ENCODE measurements at places on chromosomes 4 and X.

GRCh38 chrX:1601768-1602085 is 10.3 kb downstream of the AKAP17A start:
- DNase-seq = no peak

DNA sequence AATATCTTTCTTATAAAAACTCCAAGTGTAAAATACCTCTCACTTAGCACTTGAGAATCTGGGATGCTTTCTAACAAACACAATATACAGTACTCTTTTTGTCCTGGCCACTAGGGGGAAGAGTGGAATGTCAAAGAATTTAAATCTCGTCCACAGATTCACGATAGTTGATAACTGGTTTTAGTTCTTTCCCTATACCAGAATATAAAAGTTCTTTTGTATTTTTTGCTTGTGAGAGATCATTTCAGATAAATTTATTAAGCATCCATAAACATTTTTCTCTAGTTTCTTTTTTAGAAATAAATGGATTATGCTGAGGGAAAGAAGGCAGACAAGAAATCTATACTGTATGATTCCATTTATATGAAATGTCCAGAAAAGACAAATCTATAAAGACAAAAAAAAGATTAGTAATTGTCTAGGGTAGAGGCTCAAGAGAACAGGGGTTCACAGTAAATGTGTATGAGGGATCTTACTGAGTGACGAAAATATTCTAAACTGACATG is 50.4 kb downstream of the MGARP start:
- DNase-seq = no peak

- no peak for DNase-seq
Measured at GRCh38 chrX:13661735-13662288, 8.9 kb downstream of the TCEANC start.

- no peak for DNase-seq
Measured at GRCh38 chr4:8759987-8760386, 111.7 kb downstream of the HMX1 start.

GRCh38 chr4:80049813-80050534 is 23.1 kb downstream of the ANTXR2 start:
- DNase-seq = no peak

DNA sequence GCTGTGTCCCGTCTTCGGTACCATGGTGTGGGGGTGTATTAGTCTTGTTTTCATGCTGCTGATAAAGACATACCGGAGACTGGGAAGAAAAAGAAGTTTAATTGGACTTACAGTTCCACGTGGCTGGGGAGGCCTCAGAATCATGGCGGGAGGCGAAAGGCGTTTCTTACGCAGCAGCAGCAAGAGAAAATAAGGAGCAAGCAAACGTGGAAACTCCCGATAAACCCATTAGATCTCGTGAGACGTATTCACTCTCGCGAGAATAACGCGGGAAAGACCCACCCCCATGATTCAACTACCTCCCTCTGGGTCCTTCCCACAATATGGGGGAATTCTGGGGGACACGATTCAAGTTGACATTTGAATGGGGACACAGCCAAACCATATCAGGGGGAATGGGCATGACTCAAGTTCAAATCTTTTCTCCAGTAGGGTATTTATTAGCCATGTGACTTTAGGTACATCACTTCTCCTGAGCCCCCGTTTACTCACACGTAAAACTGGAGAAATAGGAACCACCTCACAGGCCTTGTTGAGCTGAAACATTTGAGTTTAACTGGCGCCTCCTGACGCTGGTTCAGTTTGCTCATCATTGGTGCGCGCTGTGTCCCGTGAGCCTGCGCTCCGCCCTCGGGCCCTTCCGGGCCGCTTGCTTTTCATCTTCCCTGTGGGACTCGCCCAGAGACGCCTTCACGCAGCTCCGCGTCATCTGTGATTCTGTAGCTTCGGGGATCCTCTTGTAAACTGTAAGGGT is 35.5 kb upstream of the FAT1 start:
- no peak for DNase-seq

DNA sequence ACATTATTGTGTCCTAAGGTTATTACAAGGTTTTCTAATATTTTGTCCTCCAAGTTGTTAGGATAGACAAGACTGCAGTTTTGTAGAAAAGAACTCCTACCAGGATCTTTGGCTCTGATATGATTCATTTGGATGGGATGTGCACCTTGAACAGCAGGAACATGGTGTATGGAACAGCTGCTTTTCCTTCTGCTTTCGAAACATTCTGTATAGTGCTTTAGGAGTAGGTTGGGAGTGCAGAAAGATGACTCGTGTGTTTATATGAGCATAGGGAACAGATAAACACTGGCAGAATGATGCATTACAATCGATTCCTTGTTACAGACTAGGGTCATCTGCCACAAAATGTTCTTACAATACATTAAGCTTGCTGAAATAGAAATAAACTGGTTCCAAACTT is 790.1 kb downstream of the DMD start:
- no peak for DNase-seq

- DNase-seq = no peak
Measured at GRCh38 chr4:102667001-102667400, 93.8 kb downstream of the MANBA start.

GRCh38 chr4:69323284-69323683 is 43.0 kb downstream of the UGT2B28 start:
- no peak for DNase-seq

DNA sequence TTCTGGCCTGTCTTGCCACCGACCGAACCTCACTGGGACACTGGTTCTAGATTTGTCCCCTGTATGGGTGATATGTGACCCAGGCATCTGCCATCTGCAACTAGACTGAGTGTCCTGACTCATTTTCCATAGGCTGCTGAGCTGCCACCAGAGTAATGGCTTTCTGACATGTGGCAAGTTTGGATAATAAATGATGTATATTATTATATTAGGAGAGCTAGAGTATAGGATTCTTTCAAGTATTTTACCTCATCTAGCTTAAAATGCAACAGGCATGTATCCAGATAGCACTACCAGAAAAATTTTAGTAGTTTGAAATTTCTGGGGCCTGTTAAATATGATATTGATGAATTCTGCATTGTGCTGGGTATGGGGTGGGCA is 15.8 kb upstream of the PGRMC2 start:
- DNase-seq = no peak

DNA sequence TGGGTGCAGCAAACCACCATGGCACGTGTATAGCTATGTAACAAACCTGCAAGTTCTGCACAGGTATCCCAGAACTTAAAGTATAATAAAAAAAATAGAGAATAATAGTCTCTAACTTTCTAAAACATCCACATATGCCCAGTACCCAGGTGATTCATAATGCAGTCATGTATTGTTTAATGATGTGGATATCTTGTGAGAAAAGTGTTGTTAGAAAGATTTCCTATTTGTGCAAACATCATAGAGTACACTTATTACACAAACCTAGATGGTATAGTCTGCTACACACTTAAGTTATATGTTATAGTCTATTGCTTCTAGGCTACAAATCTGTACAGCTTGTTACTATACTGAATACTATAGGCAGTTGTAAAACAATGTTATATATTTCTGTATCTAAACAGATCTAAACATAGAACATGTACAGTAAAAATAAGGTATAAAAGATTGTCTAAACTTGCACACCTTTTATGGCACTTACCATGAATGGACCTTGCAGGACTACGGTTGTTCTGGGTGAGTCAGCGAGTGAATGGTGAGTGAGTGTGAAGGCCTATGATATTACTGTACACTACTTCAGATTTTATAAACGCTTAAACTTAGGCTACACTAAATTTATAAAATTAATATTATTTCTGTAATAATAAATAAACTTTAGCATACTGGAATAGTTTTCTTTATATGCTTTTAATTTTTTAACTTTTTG is 232.2 kb upstream of the SLIT2 start:
- DNase-seq = no peak

DNA sequence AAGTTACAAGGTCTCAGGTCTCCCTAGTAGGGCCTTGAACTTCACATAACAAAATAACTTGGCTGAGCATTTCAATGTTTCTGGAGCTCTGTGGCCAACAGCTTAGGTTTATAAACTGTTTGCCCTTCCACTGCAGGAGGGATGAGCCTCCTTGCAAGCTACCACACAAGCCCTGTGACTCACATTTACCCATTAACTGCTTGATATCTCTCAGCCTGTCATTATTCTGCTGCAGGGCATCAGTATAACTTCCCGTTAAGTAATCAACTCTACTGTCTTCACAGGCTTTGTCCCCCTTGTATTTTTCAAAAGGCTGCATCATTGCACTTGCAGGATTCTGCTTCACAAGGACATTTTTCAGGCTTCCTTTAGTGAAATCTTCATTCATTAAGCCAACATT is 151.7 kb upstream of the CXCL13 start:
- DNase-seq = no peak

DNA sequence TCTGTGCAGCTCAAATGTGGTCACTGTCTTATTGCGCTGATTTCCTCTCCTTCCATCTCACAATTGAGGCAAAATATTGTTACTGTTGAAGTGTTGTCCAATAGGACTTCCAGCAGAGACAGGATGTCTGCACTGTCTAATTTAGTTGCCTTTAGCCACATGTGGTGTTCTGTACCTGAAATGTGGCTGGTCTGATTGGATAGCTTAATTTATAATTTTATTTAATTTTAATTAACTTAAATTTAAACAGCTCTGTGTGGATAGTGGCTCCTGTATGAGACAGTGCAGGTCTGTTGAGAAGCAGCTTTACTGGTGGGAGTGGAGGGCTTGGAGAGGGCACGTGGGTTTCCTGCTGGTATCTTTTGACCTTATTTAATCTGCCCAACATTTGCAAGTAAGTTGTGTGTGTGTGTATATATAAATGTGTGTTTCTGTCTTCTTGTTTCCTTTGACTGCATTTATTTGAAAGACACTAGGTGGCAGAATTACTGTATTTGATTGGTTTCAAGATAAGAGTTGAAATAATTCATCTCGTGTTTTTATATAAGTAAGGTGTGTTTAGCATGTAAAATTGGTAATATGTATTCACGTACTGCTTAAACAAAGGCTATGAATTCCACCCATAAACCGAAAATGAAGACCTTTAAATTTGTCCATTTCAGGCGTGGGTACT is 55.3 kb upstream of the MSANTD1 start:
- DNase-seq = no peak

All from activated CD8-positive, alpha-beta memory T cell treated with anti-CD3 and anti-CD28 coated beads for 48 hours (primary cell).